Stimulated activated CD4-positive, alpha-beta T cell treated with anti-CD3 and anti-CD28 coated beads, Interleukin-1b, Interleukin-23, amount 100 ng/mL, for 48 hours (primary cell): ENCODE measurements at places on chromosomes 1 and 21.
A peak's percentile ranks its signal among the peaks of the same experiment; 100 is the strongest.

- DNase-seq: no peak
Observed at GRCh38 chr1:119953266-119953998, 57.1 kb upstream of the ADAM30 start.

- no peak for DNase-seq
Observed at GRCh38 chr1:236051242-236051791, 13.6 kb downstream of the NID1 start.

GRCh38 chr21:41358193-41359166, 3.3 kb upstream of the MX2 start:
- DNase-seq: no peak

GRCh38 chr1:107414550-107414949, 273.7 kb downstream of the NTNG1 start:
- DNase-seq: no peak

DNA sequence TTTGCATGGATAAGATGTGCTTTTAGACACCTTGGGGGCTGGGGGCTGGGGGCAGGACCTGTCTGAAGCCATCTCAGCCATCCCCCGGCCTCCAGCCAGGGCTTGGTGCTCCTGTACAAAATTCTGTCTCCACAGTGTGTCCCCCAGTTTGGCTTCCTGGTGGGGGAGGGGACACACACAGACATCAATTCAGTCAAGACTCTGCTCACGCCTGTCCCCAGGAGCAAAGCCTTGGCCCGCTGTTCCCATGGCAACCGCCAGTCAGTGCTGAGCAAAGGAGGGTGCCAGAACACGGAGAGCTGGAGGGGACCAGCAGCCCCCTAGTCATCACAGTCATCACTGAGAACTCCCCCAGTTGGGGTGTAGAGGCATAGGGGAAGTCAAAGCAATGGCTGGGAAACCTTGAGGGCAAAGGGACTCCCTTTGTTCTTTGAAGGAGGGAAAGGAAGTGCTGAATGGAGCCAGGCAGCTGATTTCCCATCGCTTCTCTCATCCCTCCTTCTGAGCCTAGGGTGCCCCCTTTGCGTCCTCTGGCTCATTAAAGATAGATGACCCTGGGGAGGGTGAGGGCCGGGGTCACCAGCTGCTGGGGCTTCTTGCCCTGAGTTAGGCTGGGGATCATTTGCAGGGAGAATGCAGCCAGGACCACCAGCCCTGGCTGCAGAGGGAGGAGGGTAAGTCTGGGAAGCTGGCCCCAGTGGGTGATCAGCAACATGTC, 134.9 kb upstream of the IPO9 start:
- DNase-seq: no peak

GRCh38 chr1:201112173-201112731, at the start of gene CACNA1S:
Gene CACNA1S, minus strand, starts transcription at chr1:201112426. Its CDS starts 87 bp downstream, at chr1:201112339.
- no peak for DNase-seq

DNA sequence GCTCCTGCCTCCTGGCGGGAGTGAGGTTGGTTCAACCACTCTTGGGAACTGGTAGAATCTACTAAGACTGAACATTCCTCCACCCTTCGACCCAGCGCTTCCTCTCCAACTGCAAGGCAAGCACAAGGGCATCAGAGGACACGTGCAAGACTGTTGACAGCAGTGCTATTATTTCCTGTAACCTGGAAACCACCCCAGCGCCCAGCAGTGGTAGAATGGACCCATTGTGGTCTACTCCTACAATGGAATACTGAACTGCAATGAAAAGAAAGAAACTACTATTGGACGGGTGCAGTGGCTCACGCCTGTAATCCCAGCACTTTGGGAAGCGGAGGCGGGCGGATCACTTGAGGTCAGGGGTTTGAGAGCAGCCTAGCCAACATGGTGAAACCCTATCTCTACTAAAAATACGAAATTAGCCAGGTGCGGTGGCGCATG, 33.0 kb upstream of the TARDBP start:
- no peak for DNase-seq

DNA sequence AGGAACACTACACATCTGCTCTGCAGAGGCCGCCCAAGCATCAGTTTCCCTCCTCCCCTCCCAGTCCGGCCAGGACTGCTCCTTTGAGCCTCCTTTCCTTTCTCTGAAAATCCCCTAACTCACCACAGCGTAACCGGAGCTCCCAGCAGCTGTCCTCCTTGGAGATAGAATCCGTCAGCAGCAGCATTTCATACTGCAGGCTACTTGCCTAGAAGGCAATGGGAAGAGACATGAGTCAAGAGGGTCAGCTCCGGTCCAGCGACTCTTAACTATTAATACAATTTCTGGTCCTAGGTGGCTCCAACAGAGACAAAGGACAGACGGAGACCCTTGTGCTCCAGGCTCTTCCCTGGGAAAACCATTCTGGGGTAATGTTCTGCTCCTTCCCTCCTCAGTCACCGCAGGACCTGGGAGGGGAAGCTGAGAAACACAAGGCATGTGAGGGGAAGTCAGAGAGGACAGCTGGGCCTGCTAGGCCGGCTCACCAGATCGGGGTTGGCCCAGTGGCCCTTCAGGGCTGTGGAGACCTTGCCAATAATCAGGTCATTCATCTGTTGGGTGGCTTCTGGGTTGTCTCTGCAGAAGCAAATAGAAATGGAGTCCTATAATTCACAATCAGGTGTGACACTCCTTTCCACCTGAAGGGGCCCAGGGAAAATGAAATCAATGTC, 99.7 kb downstream of the UBR4 start:
- no peak for DNase-seq

DNA sequence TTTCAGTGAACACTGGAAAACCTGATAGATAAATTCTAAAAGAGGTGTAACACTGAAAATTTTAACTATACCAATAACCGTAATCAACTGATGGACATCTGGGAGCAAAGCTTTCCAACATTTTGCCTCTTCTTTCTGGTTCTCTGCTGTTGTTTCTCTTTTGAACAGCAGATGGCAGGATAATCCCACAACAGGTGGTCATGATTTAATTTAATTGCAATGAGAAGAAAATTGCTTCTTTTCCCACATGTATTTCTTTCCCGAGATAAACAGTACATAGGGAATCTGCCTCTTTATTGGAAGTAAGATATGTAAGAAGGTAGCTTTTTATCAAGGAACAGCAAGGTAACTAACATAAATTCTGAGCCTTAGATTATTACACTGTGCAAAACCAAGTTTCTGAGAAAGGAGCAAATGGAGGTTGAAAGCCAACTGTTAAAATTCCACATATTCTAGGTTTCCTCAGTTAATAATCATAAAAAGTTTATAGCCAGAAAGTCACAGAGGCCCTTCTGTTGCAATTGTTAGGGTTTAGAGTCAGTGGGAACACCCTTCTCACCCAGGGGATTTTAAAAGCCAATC, 72.9 kb downstream of the RPS6KA1 start:
- no peak for DNase-seq

GRCh38 chr1:167401260-167401873, 117.0 kb downstream of the CD247 start:
- peak; percentile 33 for DNase-seq

- DNase-seq: no peak
Observed at GRCh38 chr1:149945206-149945605, 8.5 kb upstream of the MTMR11 start.

- DNase-seq: no peak
Observed at GRCh38 chr1:162165528-162165927, 96.0 kb downstream of the NOS1AP start.

- DNase-seq: no peak
Observed at GRCh38 chr1:158717344-158717743, 3.2 kb downstream of the OR6K3 start.

GRCh38 chr1:74571891-74572290, 59.5 kb upstream of the LRRC53 start:
- DNase-seq: no peak

GRCh38 chr1:76408303-76408702, 333.8 kb downstream of the ST6GALNAC3 start:
- DNase-seq: no peak

DNA sequence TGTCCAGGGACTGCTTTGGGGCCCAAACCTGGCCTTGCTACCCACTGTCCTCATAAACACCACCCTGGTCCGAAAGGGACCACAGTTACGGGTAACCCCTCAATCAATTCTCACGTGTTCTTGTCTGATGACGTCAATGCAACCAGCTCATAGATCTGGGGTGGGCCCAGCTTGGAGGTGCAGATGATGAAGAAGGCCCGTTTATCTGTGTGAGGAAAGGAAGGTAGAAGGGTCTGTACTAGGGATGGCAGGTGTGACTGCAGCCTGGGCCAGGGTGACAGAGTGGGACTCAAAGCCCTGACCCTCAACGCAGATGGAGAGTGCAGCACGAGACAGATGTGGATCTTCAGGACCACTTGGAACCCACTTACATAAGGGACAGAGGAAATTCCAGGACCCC, 22.1 kb downstream of the LRRC71 start:
- no peak for DNase-seq

DNA sequence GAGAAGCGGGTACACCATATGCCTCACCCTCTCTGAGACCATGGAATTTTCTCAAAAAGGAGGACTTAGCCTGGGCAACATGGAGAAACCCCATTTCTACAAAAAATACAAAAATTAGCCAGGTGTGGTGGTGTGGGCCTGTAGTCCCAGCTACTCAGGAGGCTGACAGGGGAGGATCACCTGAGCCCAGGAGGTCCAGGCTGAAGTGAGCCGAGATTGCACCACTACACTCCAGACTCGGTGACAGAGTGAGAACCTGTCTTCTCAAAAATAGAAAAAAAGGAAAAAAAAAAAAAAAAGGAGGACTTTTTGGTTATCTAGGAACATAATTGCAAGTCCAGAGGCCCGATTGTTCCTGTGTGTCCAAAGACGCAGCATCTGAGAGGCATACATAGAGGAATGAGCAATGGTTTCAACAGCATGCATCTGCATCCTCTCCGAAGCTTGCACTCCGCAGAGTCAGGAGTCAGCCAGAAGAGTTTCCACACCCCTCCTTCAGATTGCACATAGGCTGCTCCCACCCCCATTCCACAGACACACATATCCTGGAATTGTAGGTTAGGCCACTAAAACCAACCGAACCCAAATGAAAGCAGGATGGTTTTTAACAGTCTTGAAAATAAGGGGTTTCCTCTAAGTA, 2.5 kb upstream of the TBX15 start:
- no peak for DNase-seq

DNA sequence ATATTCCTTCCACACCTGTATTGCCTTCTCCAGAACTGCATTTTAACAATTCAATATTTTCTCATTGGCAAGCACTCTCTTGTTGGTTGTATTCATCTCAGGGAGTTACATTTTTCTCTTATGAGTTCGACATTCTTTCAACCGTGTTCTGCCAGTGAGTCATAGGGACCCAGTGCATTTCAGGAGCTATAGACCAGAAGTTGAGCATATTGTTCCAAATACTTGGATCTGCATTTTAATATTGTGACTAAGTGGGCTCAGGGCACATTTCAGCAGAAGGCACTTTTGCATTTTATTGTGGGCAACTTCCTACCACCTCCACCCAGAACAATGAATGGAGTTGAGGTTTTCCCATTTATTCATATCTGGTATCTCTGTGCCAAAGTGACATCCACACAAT, 132.8 kb downstream of the TNFSF18 start:
- no peak for DNase-seq

- DNase-seq: no peak
Observed at GRCh38 chr1:63475761-63476160, 47.3 kb downstream of the ITGB3BP start.

DNA sequence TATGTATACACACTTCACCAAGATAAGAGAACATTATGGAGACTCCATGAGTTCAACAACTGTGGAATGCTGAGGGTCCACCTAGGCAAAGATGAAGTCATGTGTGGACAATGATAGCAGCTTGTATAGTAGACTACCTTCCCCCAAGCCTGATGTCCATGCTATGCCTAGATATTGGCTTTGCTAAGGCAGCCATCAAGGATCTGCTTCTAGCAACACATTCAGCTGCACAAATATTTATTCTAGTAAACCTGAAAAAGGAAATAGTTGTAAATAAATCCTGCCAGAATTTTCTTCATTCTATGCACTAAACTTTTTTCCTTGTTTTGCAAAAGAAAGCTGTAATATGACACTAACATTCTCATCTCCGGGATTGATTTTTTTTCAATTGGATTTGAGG, 7.0 kb upstream of the LPAR3 start:
- no peak for DNase-seq

GRCh38 chr1:230381585-230381984, 44.5 kb downstream of the PGBD5 start:
- no peak for DNase-seq

DNA sequence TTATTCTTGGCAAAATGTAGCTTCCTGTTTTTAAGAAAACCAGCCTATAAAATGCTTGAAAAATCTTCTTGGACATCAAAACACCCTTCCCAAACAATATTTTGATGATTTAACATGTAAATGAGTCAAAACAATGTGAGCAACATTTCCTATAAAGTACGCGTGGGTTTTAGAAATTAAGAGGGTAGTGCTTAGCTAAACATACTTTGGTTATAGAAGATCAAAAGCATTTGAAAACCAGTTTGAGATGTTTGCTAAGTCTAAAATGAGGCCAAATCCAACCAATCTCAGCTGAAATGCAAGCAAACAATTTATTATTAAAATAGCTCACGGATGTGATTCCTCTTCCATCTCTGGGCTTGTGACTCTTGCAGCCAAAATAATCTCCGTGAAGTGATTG, 350.4 kb downstream of the TGFB2 start:
- DNase-seq: no peak

GRCh38 chr1:59415881-59416280, 119.0 kb downstream of the FGGY start:
- no peak for DNase-seq

- DNase-seq: no peak
Observed at GRCh38 chr1:169885207-169885606, 8.5 kb downstream of the SCYL3 start.

GRCh38 chr1:18831656-18832055, 27.8 kb downstream of the TAS1R2 start:
- no peak for DNase-seq

DNA sequence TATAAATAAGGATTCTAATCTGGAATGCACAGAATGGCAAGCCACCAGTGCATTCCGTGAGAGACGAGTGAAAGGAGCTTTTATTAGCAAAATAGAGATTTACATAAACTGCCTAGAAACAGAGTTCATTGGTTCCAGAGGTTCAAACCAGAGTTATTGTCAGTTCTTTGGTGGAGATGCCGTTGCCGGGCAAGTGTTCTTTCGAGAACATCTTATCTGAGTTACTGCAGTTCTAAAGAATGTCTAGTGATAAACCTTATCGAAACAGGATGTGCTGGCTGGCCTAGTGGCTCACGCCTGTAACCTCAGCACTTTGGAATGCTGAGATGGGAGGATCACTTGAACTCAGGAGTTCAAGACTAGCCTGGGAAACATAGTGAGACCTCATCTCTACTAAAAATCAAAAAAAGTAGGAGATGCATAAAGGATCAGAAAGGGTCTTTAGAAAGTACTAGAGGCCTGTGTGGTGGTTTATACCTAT, 19.9 kb upstream of the EVI5 start:
- DNase-seq: peak; percentile 6

- DNase-seq: no peak
Observed at GRCh38 chr1:19683351-19683750, 18.7 kb downstream of the HTR6 start.
